ENCODE measurements at places on chromosomes 6 and 20.

DNA sequence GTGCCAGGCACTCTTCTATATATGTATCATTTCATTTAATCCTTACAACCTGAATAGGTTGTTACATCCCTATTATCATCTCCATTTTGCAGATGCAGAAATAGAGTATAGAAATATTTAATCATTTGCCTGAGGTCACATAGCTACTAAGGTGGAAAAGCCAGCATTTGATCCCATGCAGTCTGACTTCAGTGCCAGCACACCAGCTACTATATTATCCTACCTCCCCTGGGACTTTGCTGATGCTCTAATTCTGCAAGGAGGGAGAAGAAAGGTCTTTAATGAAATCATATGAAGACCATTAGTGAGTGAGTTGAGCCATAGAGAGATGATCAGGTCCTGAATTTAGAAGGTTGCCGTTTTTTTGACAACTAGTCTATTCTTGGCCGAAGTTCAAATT lies 53.7 kb downstream of the TOP1 start:
- no peak for DNase-seq
- no peak overlapping the region for H3K27ac ChIP-seq
- no peaks in the 10 kb centered on the region for H3K36me3 ChIP-seq
- no peaks in the 10 kb centered on the region for H3K27me3 ChIP-seq

- no peak overlapping the region for H3K4me3 ChIP-seq
- H3K36me3 ChIP-seq: no peaks in the 10 kb centered on the region
- H3K27me3 ChIP-seq: no peaks in the 10 kb centered on the region
- H3K4me1 ChIP-seq: no peaks in the 10 kb centered on the region
- DNase-seq: no peak
- peak overlapping the region; percentile 27 for H3K27ac ChIP-seq
These were observed 7.6 kb upstream of the TREML2 start for GRCh38 chr6:41208439-41209106.

DNA sequence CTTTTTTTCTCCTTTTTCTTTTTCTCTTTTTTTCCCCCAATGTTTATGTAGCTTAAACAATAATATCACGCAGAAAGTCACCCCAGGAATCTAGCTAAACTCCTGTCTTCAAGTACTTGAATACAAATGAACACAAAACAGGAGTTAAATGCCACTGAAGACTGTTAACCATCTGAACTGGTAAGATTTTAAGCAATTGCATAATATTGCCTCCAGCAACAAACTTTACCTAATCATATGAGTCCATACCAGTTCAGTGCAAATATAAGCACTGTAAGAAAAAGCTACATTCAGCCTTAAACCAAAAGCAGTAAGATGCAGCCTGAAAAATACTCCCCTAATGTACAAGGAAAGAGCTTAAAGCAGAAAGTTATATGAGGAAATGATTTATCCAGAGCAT lies 173.9 kb upstream of the TFAP2D start:
- H3K36me3 ChIP-seq: no peaks in the 10 kb centered on the region
- H3K4me3 ChIP-seq: no peak overlapping the region
- H3K27me3 ChIP-seq: no peaks in the 10 kb centered on the region

GRCh38 chr6:105896821-105897095 lies 189.4 kb upstream of the PRDM1 start:
- H3K27ac ChIP-seq: no peak overlapping the region
- no peak for DNase-seq
- H3K4me1 ChIP-seq: no peaks in the 10 kb centered on the region
- no peak overlapping the region for H3K4me3 ChIP-seq
- H3K27me3 ChIP-seq: no peaks in the 10 kb centered on the region
- no peaks in the 10 kb centered on the region for H3K36me3 ChIP-seq

- H3K4me3 ChIP-seq: no peak overlapping the region
- no peaks in the 10 kb centered on the region for H3K36me3 ChIP-seq
- no peak for DNase-seq
These were observed 46.7 kb downstream of the SRC start for GRCh38 chr20:37392441-37393195.

- no peaks in the 10 kb centered on the region for H3K4me1 ChIP-seq
- no peaks in the 10 kb centered on the region for H3K27me3 ChIP-seq
- no peaks in the 10 kb centered on the region for H3K36me3 ChIP-seq
- H3K27ac ChIP-seq: no peak overlapping the region
- no peak overlapping the region for H3K4me3 ChIP-seq
These were observed 506.7 kb upstream of the MARCKS start for GRCh38 chr6:113350461-113350860.

DNA sequence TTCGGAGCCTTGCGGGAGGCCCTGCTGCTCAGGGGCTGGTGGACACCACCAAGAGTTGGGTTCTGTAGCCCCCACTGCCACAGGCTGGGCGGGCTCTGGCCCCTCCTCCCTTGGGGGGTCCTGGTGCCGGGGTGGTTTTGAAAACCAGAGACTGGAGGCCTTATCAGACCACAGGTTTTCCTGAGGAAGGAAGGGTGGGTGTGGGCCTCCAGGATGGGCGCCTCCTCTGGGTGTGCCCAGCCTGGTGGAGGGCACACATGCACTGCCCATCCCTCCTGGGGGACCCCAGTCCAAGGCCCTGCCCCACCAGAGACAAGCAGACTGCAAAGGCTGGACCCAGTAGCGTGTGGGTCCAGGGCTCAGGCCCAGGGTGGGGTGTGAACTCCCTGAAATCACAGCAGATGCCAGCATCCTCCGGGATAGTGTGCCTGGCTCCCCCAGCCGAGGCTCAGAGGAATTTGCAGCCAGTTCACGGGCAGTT lies 13.5 kb upstream of the ZBTB46 start:
- no peak for DNase-seq
- H3K4me3 ChIP-seq: no peak overlapping the region
- no peaks in the 10 kb centered on the region for H3K27me3 ChIP-seq
- peaks cover 20% of the 10 kb centered on the region for H3K4me1 ChIP-seq
- no peaks in the 10 kb centered on the region for H3K36me3 ChIP-seq

- H3K27me3 ChIP-seq: no peaks in the 10 kb centered on the region
- H3K36me3 ChIP-seq: no peaks in the 10 kb centered on the region
- H3K4me3 ChIP-seq: peak overlapping the region; percentile 71
- H3K4me1 ChIP-seq: peaks cover 3% of the 10 kb centered on the region
These were observed 85.4 kb downstream of the HFE start for GRCh38 chr6:26172608-26172968.

GRCh38 chr6:53758496-53758895 lies 36.3 kb upstream of the LRRC1 start:
- DNase-seq: no peak
- no peak overlapping the region for H3K4me3 ChIP-seq
- H3K27ac ChIP-seq: no peak overlapping the region
- H3K36me3 ChIP-seq: no peaks in the 10 kb centered on the region

- no peak for DNase-seq
- H3K4me3 ChIP-seq: no peak overlapping the region
- no peaks in the 10 kb centered on the region for H3K36me3 ChIP-seq
- H3K27me3 ChIP-seq: no peaks in the 10 kb centered on the region
These were observed 410.7 kb upstream of the RUNX2 start for GRCh38 chr6:44917430-44917829.

GRCh38 chr20:61422636-61423425 lies 170.8 kb downstream of the CDH4 start:
- H3K27me3 ChIP-seq: no peaks in the 10 kb centered on the region
- no peaks in the 10 kb centered on the region for H3K4me1 ChIP-seq
- no peak overlapping the region for H3K27ac ChIP-seq
